GM23338 (cell line): ENCODE measurements at places on chromosomes 16 and 17.

DNA sequence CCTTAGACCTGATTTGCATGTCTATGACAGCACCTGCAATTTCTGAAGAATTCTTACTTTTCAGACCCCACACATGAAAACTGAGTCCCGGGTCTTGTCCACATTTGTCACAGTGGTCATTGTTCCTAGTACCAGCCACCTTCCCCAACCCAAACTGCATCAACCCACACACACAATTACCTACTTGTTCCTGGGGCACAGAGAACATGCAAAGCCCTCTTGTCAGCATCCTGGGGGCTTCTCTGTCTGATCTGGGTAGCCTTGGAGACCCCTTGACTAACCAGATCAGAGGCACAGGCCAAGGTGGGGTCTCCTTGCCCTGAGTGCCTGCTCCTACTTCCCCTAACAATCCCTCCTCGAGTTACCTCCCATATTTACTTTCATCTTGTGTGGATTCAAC is 36.7 kb upstream of the PIK3R6 start:
- no peak for DNase-seq

GRCh38 chr17:68302066-68302564 is 10.8 kb downstream of the ARSG start:
- DNase-seq: no peak

DNA sequence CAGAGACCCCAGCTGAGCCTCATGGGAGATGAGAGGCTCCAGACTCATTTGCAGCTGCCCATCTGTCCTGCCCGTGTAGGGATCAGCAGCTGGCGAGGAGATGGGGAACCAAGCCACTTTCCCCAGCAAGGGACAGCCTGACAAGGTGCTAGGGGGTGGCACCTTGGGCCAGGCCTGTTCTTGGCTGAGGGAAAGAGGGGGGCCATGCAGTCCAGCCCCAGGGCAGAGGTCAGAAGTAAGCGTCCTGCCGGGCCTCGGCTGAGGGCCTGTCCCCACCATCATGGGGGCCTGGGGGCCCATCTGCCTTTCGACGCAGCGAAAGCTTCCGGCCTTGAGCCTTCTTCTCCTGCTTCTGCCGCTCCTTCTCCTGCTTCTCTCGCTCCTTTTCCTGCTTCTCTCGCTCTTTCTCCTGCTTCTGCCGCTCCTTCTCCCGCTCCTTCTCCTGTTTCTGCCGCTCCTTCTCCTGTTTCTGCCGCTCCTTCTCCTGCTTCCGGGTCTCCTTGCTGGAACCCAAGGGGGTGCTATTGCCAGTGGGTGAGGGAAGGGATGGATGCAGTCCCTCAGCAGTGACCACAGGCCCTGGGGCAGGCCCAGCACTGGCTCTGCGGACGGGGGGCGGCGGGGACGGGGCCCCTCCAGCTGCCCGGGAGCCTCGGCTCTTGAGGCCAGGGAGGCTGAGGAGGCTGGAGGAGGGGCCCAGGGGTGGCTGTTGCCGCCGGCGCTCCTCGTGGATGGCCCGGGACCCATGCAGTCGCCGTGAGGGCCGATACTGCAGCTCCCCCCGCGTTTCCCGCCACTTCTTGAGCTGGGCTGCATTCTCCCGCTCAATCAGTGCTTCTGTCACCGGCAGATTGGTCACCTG is 2.8 kb upstream of the CD2BP2 start:
- DNase-seq: no peak

DNA sequence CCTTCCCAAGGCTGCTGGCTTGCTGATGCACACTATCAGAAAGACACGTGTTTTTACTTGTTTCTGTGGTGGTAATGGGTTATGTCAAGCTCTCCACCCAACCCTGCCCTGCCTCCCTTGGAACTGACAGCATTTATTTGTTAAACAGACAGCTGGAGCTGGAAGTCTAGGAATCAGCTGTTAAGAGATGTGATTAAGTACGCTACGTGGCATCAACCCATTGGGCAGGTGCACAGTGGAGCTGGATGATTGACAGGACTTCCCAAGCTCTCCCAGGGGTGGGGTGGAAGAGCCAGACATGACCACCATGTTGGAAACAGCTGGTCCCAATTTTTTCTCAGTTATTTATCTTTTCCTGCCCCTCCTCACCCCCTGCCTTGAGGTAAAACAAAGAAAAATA is 49.4 kb downstream of the ADAMTS18 start:
- DNase-seq: no peak

- DNase-seq: no peak
These were observed 23.6 kb downstream of the MILR1 start for GRCh38 chr17:64472564-64472963.
